Kidney tubule cell (primary cell): ENCODE measurements at places on chromosomes 6 and 20.
A peak's percentile ranks its signal among the peaks of the same experiment; 100 is the strongest.

DNA sequence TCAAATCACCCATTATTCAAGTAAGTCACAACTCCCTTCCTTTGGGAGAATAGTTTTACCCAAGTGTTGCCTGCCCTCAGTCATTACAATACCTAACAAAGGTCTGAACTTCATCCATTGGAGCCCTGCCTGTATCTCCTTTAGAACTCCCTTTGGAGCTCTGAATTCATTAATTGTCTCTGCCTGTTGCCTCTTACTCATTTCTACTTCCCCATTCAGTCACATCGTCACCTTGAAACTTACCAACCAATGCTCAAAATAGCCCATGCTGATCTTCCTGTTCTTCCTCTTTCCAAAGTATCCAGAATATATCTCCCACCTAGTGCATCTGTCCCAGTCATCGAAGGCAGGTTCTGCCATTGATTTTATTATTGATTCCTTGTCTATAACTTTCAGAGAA, 120.7 kb upstream of the ADGRF1 start:
- DNase-seq, result no peak

- no peak for DNase-seq
Observed at GRCh38 chr20:13402171-13402760, 181.2 kb downstream of the ISM1 start.

GRCh38 chr6:46422619-46423018, 68.6 kb downstream of the RCAN2 start:
- DNase-seq, result no peak

- peak; percentile 56 for DNase-seq
Observed at GRCh38 chr6:159989492-159990480, 20.9 kb downstream of the IGF2R start.

GRCh38 chr6:32462609-32463008, 22.9 kb downstream of the HLA-DRA start:
- peak; percentile 37 for DNase-seq
